Endothelial cell of umbilical vein (primary cell): ENCODE measurements at places on chromosomes 3 and 15.
A peak's percentile ranks its signal among the peaks of the same experiment; 100 is the strongest.

DNA sequence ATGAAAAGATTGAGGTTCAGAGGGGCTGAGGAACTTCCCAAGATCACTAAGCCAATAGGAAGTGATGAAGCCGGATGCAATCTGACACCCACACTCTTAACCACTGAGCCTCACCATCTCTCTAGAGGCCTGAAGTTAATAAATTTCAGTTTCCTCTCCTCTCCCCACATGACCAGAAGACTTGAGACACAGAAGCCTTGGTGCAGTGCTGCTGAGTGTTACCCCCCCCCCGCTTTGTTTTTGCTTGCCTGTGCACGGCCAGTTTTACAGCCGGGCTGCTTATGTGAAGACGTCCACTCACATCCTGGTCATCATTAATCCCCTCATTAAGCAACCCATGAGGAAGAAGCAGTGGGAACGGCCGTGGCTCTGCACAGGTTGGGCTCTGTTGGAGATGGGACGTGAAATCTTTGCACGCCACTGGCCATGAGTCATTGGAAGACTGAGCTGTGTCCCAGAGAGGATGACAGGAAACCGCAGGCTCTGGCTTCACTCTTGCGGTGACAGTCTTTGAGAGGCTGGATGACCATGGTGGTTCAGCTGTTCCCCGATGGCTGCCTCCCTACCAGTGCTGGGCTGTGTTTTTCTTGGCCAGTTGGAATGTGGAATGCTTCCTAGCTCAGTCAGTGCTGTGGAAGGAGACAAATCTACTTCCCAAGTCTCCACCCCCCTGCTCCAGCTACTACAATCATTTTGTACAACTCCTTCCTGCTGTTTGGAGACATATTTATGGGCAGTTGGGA, 232.6 kb upstream of the LRTM1 start:
- DNase-seq: no peak

GRCh38 chr3:178205740-178206139, 330.5 kb upstream of the KCNMB2 start:
- no peak for DNase-seq

DNA sequence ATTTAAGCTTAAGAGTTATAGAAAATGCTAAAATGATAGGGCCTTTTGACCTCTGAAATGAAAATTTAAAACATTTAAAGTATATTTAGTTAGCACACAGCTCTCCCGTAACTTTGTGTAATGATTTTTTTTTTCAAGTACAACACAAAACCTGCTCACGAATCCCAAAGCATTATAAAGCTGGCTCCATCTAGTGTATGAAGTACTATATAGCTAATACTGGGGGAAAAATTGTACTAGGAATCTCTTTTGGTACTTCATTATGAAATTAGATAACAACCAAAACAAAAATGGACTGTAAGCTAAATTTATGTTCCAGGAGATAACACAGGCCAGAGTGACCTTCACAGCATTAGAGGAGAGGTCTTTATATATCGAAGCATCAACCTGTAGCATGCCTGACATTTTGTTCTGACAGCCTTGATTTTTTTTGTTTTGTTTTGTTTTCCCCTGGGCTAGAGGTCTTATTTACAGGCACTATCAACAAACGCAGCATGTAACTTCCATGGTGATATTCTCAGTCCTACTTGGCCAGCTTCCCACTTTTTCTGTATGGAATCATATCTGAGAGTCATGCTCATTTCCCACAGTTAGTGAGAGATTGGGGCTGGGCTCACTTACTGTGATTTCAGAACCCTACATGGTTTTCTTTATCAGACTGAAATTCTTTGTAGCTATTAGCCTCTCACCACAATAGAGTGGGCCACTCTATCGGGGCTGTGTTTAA, 116.3 kb downstream of the MITF start:
- DNase-seq: peak; percentile 85

DNA sequence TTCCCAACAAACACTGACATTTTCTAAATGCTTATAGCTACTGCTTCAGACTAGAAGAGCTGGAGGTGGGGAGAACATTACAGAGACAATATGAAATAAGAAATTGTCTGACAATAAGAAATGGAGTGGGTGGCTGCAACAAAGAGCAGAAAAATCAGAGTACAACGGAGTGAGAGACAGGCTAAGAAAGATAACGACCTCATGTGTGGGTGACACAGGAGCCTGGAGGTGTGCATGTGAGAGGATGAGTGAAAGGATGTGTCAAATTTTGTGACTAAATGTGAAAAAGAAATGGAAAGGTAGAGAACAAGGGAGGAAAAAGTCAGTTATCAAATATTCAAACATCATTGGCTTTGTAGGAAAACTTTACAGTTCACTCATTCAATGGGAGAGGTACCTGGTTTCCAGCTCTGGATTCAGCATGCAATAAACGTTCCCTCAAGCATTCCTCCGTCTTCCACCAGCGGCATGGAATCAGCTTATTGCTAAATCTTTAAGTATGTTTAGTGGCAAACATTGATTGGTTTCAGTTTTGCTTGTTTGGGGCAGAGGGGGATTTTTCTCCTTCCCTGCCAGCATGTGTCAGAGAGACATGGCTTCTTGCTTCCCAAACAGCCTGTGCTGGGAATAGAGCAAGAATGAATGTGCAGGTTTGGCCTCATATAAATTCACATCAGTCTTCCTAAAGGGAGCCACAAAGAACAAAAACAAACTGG, 103.8 kb upstream of the CHRM5 start:
- no peak for DNase-seq
